GM23248 (cell line): ENCODE measurements at places on chromosomes 12 and 14. TPM values are rescaled to one million over a fixed set of nuclear protein-coding genes. Genes with fewer than 3 reads are reported as not detected.

LMNTD1 gene
- polyA plus RNA-seq, result 0.39 and 0.58 TPM in 2 replicates

TAS2R7 gene
- polyA plus RNA-seq, result not detected in 2 replicates

MANSC1 gene
- 8.2 and 8.5 TPM in 2 replicates for polyA plus RNA-seq

GLIPR1L2 gene
- 2.1 and 2.3 TPM in 2 replicates for polyA plus RNA-seq

- DNase-seq, result peak; percentile 46
These were observed 465.3 kb upstream of the TBX3 start for GRCh38 chr12:115149279-115149678.

DNA sequence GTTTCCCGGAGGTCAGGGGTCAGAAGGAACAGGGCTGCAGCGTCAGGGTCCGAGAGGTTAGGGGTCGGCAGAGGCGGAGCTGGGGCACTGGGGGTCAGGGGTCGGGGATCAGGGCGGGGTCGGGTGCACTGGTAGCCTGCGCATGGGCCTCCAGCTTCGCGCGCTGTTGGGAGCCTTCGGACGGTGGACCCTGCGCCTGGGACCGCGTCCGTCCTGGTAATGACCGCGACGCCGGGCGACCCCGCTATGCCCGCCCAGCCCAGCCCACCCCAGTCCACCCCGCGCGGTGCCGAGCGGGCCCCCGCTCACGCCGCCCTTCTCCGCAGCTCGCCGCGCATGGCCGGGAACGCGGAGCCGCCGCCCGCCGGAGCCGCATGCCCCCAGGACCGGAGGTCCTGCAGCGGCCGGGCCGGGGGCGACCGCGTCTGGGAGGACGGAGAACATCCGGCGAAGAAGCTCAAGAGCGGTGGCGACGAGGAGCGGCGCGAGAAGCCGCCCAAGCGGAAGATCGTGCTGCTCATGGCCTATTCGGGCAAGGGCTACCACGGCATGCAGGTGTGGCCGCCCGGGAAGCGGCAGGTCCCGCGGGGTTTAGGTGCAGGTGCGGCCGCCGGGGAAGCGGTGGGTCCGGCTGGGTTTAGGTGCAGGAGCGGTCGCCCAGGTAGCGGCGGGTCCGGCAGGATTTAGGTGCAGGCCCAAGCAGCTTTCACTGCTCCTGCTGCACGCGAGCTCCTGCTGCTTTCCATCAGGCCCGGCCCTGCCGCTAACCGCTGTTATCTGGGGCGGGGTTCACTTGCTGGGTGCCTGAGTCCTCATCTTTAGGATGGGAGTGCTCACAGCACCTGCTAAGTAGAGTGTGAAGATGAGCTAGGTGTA lies 743 bp downstream of the PUS1 start:
- DNase-seq, result peak; percentile 68

- no peak for DNase-seq
These were observed 88.4 kb downstream of the POLR3B start for GRCh38 chr12:106445959-106446358.

GRCh38 chr12:51953864-51954263 lies 2.4 kb downstream of the ACVR1B start:
- no peak for DNase-seq

DNA sequence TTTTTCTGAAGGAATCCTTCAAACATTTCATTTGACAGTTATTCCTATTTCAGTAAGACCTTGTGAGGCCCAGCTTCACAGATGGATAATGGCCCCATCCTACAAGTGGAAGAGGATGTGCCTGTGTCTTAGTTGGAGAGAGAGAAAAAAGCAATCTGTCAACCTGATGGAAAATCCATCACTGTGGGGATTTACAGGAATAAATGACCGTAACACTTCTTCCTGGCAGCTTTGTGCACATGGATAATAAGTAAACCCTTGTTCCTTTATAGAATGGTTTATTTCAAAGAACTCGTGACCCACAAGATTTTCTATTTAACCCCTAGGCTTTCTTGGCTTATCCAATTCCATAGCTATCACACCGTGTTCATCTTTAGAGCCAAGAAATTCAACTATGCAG lies 121.4 kb upstream of the PCED1B start:
- DNase-seq, result no peak

GRCh38 chr12:66217342-66217917 lies 28.4 kb downstream of the IRAK3 start:
- DNase-seq, result no peak

DNA sequence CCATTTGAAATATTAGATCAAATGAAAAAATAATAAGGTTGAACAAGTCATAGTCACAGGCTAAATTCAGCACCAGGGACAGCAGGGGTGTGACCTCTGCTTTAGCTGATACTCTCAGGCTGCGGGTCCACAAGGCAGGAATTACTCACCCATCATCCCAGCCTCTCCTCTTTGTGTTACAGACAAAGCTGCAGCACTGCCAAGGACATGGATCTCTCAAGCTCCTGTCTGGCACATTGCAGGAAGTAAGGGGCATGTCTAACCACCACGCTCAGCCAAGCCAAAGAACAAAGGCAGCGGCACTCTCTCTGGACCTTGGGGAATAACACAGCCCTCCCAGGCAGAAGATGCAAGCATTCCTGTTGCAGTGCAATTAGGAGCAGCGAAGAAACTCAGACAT lies 783.8 kb downstream of the VRK1 start:
- no peak for DNase-seq

DNA sequence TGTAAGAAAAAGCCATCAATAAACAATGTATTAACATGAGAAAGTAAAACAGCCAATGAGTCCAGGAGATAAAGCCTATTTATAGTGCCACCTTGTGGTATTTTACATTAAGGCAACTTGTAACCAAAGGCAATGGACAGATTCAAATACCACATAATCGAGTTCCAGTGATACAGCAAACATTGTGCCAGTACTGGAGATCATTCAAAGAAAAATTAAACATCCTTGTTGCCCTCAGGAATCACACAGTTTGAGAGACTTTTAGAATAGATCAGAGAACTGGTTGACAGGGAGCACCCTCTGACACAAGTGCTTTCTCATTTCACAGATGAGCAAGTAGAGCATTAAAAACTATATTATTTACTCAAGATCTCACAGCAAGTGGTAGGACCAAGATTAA lies 98.1 kb downstream of the DDHD1 start:
- peak; percentile 73 for DNase-seq

DNA sequence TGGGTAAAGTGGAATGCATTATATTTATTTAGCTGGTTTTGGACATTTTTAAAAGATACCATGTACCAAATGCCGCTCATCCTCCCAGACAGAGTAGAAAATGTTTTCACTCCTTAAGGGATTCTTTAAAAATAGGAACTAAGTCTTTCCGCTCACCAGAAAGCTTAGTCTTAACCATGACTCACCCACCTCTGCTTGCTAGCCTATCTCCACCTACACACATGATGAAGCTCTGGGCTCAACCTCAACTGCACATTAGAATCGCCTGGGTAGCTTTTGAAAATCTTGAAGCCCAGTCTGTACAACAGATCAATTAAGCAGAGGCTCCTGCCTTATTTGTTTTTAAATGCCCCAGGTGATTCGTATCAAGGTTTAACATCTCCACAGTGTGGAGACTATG lies 260.5 kb downstream of the NEDD1 start:
- DNase-seq, result peak; percentile 13

DNA sequence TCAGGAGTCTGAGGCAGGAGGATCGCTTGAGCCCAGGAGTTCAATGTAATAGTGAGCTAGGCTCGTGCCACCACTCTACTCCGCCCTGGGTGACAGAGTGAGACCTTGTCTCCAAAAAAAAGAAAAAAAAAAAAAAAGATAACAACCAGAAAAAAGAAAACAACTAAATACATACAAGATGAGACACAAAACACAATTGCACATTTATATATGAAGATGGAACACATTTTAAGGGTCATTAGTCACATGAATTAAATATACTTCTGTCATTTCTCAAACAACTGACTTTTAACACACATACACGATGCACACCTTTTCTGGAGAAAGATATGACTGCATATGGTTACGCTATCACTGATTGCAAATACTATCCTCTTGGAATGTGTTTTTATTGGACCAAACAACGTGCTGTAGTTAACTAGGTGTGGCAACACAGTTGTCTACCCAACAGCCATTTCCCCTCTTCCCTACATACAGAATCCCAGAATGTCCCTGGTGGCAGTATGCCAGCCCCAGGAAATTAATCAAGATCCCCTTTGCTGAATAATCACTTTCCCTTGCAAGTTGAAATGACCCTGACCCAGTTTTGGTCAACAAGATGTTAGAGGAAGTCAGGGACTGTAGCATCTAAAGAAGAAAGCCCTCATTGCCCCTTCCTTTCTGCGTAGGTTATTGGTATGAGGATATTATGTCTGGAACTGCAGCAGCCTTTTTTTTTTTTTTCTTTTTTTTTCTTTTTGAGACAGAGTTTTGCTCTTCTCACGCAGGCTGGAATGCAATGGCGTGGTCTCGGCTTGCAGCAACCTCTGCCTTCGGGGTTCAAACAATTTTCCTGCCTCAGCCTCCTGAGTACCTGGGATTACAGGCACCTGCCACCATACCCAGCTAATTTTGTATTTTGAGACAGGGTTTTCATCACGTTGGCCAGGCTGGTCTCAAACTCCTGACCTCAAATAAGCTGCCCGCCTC lies 5.6 kb upstream of the MYL6B start:
- DNase-seq, result no peak

GRCh38 chr14:29815016-29815674 lies 112.5 kb downstream of the PRKD1 start:
- DNase-seq, result no peak

GRCh38 chr12:93568091-93568490 lies 4.4 kb upstream of the SOCS2 start:
- no peak for DNase-seq

DNA sequence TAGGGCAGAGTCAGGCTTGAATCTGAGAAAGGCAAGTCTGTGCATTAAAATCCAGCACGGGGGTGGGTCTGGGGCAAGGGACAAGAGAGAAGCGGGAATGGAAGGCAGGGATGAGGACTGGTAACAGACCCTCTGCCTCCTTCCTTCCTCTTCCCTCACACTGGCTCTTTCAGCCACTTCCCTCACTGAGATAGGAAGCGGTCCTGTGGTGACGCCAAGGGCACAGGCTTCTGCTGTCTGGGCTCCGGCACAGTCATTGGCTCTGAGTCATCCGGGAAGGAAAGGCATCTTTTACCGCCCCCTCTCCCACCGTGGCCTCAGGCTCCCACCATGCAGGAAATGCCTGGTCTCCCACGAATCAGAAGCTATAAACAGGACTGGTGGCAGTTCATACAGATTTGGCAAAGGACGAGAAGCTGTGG lies 70.2 kb downstream of the ETV6 start:
- peak; percentile 99 for DNase-seq
